HAP-1 (cell line): ENCODE measurements at places on chromosomes 1 and 21.

GRCh38 chr1:168480997-168481396, 62.8 kb downstream of the XCL2 start:
- DNase-seq: no peak

DNA sequence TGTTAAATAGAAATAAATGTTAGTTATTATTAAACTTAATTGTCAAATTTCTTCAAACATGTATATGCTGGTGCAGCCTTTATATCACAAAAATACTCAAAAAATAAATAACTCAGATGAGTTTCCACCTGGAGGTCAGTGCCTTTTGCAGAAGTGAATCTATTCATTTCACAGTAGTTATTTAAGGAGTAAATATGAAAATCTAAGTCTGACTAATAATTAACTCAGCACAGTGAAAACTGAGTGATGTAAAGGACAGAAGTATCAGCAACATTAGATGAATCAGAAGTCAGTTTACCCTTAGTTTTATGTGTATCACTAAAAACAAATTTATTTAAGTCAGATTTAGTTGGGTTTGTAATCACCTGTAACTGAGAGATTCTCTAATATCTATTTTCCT, 2135.4 kb downstream of the MRPL39 start:
- DNase-seq: no peak

GRCh38 chr1:20185834-20186782, at the start of the genes PLA2G2C and UBXN10:
Gene PLA2G2C, minus strand, starts transcription at chr1:20186518. Its CDS starts 9,155 bp downstream, at chr1:20177363.
Gene UBXN10, plus strand, starts transcription at chr1:20186096. Its CDS starts 4,466 bp downstream, at chr1:20190562.
- DNase-seq: no peak

GRCh38 chr1:167991546-167991945, 54.7 kb upstream of the MPC2 start:
- no peak for DNase-seq

GRCh38 chr1:76106719-76107235, 32.2 kb downstream of the ST6GALNAC3 start:
- no peak for DNase-seq

- no peak for DNase-seq
These were observed 46.1 kb downstream of the RBM11 start for GRCh38 chr21:14262039-14262438.
